Activated T-cell treated with anti-CD3 and anti-CD28 coated beads, Interleukin-2, amount 50 U/mL, for 72 hours (primary cell): ENCODE measurements at places on chromosomes 4 and X. TPM values are rescaled to one million over a fixed set of nuclear protein-coding genes. Genes with fewer than 3 reads are reported as not detected.

DNA sequence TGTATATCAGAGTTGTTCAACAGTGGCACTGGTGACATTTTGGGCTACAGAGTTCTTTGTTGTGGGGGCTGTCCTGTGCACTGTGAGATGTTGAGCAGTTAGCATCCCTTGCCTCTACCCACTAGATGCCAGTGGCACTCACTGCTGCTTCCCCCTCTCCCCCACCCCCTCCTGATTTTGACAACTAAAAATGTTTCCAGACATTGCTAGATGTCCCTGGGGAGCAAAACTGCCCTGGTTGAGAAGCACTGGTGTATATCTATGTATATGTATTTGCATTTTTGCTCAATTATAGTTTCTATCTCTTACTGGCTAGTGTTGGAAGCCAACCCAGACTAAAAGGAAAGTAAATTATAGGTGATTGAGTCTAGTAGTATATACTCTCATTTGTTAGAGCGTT is 2.4 kb downstream of the TMEM131L start:
- H3K36me3 ChIP-seq: peaks cover 11% of the 10 kb centered on the region
- no peaks in the 10 kb centered on the region for H3K27me3 ChIP-seq
- H3K4me3 ChIP-seq: peak overlapping the region; percentile 98
- peak overlapping the region; percentile 97 for H3K27ac ChIP-seq

GRCh38 chrX:78831523-78831922 is 84.0 kb downstream of the LPAR4 start:
- H3K27me3 ChIP-seq: peaks cover 8% of the 10 kb centered on the region
- H3K4me3 ChIP-seq: no peak overlapping the region
- H3K4me1 ChIP-seq: peaks cover 5% of the 10 kb centered on the region
- DNase-seq: no peak
- H3K36me3 ChIP-seq: no peaks in the 10 kb centered on the region

Gene SMIM10L2A
- total RNA-seq: 0.24 TPM

- H3K4me3 ChIP-seq: no peak overlapping the region
- no peak for DNase-seq
- no peaks in the 10 kb centered on the region for H3K4me1 ChIP-seq
- H3K36me3 ChIP-seq: no peaks in the 10 kb centered on the region
- H3K27me3 ChIP-seq: peaks cover 17% of the 10 kb centered on the region
Measured at GRCh38 chrX:104681214-104681613, 115.2 kb downstream of the IL1RAPL2 start.

GRCh38 chr4:26822546-26822945 is 38.1 kb upstream of the STIM2 start:
- peak overlapping the region; percentile 32 for H3K4me3 ChIP-seq
- H3K36me3 ChIP-seq: peaks cover 5% of the 10 kb centered on the region
- H3K4me1 ChIP-seq: peaks cover 19% of the 10 kb centered on the region
- H3K27ac ChIP-seq: peak overlapping the region; percentile 35
- DNase-seq: no peak

DNA sequence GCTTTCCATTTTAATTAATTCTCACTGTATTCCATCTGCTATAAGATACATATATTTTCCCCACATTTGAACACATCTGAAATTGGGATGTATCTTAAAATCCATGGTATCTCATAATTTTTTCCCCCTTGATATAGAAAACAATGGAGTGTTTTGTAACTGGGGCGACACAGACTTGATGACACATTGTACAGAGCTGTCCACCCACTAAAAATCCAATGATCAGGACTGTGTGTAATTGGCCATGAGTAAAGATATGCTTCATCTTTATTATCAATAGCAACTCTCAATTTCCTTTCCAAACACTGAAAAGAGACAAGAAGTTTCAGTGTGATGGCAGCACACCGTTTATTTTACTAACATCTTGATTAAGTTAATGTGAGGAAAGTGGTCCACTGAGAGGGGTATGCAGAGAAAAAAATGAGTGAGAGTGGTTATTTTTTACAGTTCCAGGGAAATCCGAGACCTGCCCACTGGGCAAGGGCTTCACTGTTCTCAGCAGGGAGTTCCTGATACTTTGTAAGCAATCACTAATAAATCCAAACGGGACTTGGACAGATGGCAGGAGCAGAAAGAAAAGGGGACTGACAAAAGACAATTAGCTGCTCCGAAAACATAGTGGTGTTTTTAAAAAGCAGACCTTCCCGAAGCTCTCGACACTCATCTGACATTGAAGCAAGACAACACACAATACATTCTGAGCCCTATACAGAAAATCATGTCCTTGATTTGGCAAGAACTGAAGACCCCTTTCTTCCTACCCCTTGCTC is 149.4 kb downstream of the TSPAN5 start:
- DNase-seq: no peak
- no peak overlapping the region for H3K4me3 ChIP-seq
- no peaks in the 10 kb centered on the region for H3K27me3 ChIP-seq
- peak overlapping the region; percentile 7 for H3K27ac ChIP-seq
- H3K4me1 ChIP-seq: peaks cover 59% of the 10 kb centered on the region

DNA sequence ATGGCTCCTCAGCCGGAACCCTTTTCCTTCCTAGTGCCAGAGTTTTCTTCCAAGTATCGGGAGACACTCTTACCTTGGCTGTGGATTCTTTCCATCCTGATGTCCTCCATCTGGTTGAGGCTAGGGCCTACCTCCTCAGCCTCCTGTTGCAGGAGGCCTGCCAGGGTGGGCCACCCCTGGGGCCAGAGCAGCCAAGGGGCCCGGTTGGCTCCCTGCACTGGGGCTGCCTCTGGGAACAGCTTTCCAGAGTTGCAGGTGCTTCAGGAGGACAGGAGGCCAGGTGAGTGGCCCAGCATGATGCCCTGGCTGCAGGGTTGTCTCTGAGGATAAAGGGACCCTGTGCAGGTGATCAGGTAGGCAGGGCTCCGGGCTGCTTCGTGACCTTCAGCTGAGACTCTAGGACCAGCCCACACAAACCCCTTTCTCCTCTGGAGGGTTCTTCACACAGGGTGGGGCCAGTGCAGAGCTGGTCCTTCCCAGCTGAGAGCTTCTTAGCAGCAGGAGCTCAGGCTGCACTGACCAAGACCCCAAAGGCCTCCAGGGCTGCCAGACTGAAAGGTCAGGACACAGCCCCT is 5.3 kb upstream of the GPR78 start:
- no peak overlapping the region for H3K27ac ChIP-seq
- DNase-seq: no peak
- no peaks in the 10 kb centered on the region for H3K4me1 ChIP-seq
- no peaks in the 10 kb centered on the region for H3K36me3 ChIP-seq
- H3K27me3 ChIP-seq: peaks cover 18% of the 10 kb centered on the region

GRCh38 chrX:39152106-39152649 is 350.9 kb downstream of the MID1IP1 start:
- H3K4me3 ChIP-seq: no peak overlapping the region
- H3K27me3 ChIP-seq: peaks cover 5% of the 10 kb centered on the region
- H3K27ac ChIP-seq: no peak overlapping the region
- no peaks in the 10 kb centered on the region for H3K36me3 ChIP-seq
- DNase-seq: peak; percentile 58
- peaks cover 4% of the 10 kb centered on the region for H3K4me1 ChIP-seq

DNA sequence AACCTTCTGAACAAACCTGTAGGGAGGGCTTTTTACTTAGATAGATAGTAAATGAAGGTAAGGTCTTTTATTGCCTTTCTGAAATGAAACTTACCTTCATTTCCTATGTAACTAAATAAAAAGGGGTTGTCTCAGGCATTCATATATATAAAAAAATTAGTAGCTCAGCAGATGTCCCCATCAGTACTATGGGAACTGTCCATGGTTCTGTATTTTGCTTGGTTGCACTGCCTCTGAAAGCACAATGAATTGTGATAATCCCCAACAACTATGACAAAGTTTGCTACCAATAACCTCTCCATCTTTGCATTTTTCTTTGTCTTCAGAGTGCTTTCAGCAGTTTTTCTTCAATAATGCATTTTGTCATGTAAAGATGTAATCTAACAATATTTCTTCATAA is 222.4 kb downstream of the SLIT2 start:
- no peaks in the 10 kb centered on the region for H3K4me1 ChIP-seq
- H3K27me3 ChIP-seq: no peaks in the 10 kb centered on the region
- H3K36me3 ChIP-seq: no peaks in the 10 kb centered on the region
- H3K4me3 ChIP-seq: no peak overlapping the region
- no peak for DNase-seq

DNA sequence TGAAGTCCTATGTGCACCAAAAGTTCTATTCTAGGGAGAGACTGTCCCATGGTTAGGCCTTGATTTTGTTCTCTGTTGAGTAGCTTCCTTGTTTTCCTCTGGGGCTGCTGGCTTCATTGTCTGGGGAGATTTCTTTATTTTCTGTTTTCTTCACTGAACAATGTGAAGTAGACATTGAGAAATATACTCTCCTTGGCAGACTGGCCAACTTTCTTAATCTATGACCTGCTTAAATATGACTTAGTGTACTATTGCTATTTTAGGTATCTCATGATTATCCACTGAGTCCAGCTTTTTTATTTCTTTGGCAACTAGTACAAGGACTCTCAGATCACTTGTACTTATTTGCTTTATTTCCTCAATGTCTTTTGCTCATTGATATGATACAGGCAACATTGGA is 1594.6 kb downstream of the ARAP2 start:
- H3K36me3 ChIP-seq: no peaks in the 10 kb centered on the region
- no peaks in the 10 kb centered on the region for H3K27me3 ChIP-seq
- no peak for DNase-seq
- no peaks in the 10 kb centered on the region for H3K4me1 ChIP-seq
- H3K27ac ChIP-seq: no peak overlapping the region

Gene CORIN
- 0.29 TPM for total RNA-seq

DNA sequence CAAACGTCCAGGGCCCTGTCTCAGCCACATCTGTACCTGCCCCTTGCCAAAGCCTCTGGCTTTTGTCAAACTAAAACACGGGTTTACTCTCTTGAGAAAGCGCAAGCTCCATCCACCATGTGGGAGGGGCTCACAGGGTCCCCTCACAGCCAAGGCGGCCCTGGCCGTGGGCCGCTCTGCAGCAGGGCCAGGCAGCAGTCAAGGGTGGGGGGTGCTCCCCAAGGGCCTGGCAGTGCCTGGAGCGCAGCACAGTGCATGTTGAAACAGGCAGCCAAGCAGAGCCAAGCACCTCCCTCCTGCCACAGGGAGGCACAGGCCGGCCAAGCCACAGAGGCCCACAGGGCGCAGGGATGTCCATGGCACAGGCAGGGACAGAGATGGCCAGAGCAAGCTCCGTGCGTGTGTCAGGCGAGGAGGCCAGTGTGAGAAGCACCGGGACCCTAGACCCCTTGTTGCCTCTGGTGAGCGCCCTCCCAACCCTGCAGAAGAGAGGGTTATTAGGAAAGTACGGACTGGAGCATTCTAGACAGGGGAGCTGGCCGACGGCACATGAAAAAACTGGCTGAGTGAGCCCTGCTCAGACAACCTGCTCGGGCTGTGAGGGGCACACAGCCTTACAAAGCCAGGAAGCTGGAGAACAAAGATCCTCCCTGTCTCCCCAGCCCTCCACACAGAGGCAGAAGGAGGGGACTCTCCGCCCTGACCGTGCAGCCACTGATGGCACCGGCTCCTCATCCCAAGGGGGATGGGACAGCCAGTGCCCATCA is 39.0 kb downstream of the FAM53A start:
- H3K4me1 ChIP-seq: peaks cover 10% of the 10 kb centered on the region
- H3K4me3 ChIP-seq: no peak overlapping the region
- no peak overlapping the region for H3K27ac ChIP-seq
- H3K27me3 ChIP-seq: no peaks in the 10 kb centered on the region
- DNase-seq: no peak
- H3K36me3 ChIP-seq: peaks cover under 1% of the 10 kb centered on the region

Gene DDX3X
- 251 TPM for total RNA-seq

Gene THAP9
- total RNA-seq: 4.4 TPM

GRCh38 chrX:130174045-130174704 is 2.4 kb downstream of the RAB33A start:
- DNase-seq: no peak
- peak overlapping the region; percentile 90 for H3K4me3 ChIP-seq
- H3K36me3 ChIP-seq: peaks cover 8% of the 10 kb centered on the region
- H3K27ac ChIP-seq: peak overlapping the region; percentile 99
- H3K4me1 ChIP-seq: peaks cover 39% of the 10 kb centered on the region
- H3K27me3 ChIP-seq: peaks cover 9% of the 10 kb centered on the region

DNA sequence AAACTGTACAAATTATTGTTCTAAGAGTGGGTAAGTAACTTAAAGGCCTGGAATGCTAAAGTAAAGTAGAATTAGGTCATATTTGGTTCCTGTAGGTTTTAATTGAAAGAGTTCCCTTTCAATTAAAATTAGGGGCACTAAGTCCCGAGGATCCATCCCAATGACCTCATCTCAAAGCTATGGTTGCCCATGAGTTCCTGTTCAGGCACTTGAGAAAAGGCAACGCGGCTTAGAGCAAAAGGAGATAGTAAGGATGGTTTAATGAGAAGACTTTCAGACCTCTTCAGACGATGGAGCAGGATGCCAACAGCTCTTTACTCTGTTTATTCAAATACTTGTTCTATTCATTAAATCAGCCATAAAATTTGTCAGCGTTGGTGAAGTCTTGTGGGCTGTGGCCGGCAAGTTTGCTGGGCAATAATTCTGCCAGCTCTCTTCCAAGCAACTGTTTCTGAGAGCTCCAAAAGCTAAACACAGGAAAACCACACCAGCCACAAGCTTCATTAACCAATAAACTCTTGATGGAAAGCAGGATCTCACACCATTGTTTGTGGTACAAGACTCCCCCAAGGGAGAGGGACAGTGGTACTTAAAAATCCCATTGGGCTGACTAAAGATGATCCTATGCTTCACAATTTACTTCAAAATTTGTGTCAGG is 167.4 kb downstream of the COL4A6 start:
- no peak for DNase-seq
- H3K4me3 ChIP-seq: no peak overlapping the region
- H3K4me1 ChIP-seq: no peaks in the 10 kb centered on the region
- no peak overlapping the region for H3K27ac ChIP-seq

DNA sequence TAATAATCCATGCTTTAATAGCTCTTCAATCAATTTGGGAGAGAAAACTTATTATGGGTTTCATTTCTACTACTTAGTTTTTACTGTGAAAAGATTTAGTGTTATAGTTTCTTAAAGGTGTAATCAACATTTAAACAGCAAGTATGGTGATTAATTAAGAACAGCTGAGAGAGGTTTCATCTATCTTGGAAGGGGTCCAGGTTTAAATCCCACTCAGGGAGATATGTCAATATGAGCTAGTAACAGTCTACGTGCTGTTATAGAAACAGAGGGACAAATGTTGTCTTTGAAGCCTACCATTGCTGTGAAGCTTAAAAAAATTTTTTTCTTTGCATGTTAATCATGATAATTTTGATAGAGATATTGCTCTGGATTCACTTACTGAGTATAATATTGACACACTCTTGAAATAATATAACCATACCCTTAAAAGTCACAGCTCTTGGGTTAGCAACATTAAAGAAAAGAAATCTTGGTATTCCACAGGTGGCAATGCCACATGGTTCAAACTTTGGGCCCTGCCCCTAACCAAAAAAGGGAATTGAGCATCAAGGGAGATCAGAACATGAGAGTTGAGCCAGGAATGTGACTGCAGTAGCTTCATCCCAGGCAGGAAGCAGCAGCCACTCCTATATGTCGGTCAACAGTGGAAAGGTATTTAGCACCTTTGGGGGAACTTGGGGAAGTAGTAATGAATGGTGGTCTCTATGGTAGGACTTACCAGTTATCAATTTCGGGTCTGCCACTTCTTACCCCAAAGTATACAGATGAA is 107.8 kb downstream of the ANK2 start:
- H3K27ac ChIP-seq: no peak overlapping the region
- no peak overlapping the region for H3K4me3 ChIP-seq
- DNase-seq: no peak
